ENCODE measurements at places on chromosomes 7 and 10.

DNA sequence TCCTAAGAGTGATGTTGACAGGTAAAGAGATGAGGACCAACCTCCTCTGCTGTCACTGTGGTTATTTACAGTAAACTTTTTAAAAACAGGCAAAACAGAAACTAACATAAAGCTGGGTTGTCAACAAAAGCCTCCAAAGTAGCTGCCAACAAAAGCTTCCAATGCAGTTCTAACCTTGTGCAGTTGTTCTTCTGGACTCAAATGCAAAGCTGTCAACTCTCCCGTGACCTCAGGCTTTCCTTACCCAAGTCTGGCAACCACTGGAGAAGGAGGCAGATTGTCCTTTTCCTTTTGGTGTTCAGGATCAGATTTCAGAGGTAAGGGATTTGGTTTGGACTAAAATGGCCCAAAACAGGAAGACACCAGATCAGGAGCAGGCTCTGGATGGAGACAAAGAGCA lies 63.1 kb downstream of the DLG5 start:
- no peak for DNase-seq

DNA sequence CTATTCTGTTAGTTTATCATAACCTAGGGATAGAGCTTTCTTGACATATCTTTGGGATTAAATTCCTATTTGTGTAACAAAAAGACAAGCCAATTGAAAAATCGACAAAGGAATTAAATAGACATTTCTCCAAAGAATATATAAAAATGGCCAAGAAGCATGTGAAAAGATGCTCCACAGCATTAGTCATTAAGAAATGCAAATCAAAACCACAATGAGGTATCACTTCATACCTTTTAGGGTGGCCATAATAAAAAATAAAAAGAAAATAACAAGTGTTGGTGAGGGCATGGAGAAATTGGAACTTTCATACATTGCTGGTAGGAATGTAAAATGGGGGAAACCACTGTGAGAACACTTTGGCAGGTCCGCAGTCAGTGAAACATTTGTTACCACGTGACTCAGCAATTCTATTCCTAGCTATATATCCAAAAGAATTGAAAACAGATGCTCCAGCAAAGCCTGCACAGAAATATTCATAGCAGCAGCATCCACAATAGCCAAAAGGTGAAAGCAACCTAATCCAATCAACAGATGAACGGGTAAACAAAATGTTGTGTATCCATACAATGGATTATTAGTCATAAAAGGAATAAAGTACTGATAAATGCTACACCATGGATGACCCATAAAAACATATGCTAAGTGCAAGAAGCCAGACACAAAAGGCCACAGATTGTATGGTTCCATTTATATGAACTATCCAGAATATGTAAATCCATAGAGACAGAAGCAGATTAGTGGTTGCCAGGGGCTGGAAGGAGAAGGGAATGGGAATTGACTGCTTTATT lies 20.5 kb downstream of the SPAG6 start:
- DNase-seq = no peak

DNA sequence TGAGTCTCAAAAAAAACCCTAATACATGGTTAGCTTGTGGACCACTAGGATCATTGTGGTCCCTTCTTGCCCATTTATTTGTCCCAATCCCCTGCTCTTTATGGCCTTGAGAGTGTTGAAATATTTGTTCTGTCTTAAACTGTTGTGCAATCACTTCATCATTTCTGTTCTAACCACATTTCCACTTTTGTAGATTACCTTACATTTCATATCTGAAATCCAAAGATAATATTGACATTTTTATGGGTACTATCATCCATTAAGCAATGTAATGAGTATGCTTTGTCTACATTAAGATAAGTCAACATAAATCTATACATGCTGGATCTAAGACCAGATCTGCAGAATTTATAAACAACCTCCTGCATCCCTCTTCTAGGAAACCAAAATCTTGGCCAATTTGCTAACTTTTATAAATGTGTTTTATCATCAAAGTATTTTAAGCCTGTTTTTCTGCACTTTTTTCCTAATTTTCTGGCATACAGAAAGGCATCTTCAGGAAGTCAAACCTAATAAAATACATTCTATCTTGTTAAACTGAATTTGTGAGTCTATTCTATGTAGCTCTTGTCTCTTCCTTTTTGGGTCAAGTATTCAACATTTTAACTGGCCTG lies 359.4 kb upstream of the CELF2 start:
- no peak for DNase-seq

DNA sequence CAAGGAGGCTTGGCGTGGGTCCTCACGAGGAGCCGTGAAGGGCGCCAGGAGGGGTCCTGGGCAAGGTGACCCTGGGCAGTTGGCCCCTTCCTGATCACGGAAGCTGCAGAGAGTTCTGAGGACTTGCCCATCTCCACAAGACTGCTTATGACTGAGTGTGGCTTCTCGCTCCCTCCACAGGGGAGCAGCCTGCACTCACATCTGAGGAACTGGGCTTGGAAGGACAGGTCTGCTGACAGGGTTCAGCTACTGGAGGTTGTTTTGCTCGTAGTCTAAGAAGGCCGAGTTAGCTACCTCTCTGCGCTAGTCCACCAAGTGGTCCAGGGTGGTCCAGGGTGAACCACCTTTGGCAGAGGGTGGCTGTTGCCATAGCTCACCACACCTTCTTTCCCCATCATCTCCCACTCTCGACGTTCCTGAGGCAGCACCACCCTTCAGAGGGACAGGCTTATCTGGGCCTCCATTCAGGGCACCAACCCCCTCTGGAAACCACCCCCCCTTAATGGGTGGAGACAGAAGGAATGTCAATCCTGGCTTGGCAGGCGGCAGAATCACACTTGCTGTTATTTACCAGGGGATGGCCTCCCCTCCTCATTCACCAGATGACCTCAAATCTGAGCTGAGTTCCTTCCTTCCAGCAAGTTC lies 38.2 kb downstream of the FAM53B start:
- no peak for DNase-seq

DNA sequence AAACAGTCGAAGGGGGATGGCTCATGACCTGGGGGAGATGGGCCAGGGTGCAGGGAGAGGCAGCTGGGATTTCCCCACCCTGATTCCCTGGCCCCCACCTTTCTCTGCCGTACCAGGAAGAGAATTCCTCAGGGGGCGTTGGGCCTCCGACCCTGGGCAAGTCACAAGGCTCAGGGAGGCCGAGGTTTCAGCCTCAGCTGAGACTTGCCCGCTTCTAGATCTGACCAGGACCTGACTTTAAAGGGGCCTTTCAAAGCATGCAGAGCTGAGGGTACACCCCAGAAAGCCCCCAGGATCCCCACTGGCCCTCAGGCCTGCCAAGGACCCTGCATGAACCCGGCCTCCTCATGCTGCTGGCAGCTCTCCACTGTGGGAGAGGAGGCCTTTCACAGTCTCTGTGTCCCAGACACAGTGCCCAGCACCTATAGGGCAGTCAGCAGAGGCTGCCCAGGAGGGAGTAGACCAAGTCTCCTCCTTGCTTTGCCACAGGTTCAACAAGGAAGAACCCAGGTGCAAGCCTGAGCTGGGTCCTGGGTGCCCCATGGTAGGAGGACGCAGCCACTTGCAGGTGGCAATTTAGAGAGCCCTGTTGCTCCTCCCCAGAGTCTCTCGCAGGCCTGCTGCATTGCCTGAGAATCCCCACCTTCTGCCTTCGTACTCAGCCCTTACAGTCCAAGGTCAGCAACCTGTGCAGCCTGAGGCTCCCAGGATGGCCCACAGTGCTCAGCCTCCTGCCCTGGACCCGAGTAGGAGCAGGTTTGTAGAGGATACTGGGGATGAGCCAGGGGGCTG lies 89.3 kb downstream of the CHST15 start:
- DNase-seq = no peak

GRCh38 chr10:106716381-106716780 lies 448.1 kb downstream of the SORCS1 start:
- DNase-seq = no peak

DNA sequence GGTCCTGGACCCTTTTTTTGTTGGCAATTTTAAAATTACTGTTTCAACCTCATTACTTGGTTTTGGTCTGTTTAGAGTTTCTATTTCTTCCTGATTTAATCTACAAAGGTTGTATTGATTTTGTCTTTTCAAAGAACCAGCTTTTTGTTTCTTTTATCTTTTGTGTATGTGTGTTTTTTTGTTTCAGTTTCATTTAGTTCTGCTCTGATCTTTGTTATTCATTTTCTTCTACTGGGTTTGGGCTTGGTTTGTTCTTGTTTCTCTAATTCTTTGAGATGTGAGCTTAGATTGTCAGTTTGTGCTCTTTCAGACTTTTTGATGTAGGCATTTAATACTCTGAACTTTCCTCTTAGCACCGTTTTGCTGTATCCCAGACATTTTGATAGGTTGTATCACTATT lies 8.5 kb upstream of the MRPS33 start:
- no peak for DNase-seq

GRCh38 chr10:10295537-10295936 lies 722.1 kb upstream of the CELF2 start:
- no peak for DNase-seq

- DNase-seq = peak; percentile 60
Measured at GRCh38 chr7:73719806-73720169, 319 bp upstream of the STX1A start.

DNA sequence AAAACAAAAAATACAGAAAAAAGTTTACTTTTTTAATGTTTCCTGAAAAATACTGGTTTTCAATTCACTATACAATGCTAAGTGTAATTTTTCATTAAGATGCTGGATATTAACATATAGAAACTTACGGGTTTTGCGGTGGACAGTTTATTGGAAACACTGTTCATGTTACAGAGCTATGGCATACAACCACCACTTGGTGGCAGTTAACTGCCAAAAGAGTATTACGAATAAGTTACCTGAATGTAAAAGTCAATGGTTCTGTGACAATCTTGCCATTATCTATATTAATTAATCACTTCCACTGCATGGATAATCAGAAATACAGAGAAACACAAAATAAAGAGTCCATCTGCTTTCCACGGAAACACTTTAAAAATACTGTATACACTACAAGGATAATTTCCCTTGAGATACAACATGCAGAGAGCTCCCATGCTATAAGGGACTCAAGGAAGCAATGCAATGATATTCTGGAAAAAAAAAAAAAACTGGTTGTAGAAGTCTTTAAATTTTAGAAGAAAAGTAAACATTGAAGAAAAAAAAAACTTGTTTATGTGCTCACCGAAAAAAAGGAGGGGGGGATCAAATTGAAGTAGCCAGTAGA lies 97.0 kb downstream of the TPK1 start:
- DNase-seq = peak; percentile 52

Measured in stimulated activated naive CD4-positive, alpha-beta T cell (primary cell).